ENCODE measurements at places on chromosomes 1 and 21.

DNA sequence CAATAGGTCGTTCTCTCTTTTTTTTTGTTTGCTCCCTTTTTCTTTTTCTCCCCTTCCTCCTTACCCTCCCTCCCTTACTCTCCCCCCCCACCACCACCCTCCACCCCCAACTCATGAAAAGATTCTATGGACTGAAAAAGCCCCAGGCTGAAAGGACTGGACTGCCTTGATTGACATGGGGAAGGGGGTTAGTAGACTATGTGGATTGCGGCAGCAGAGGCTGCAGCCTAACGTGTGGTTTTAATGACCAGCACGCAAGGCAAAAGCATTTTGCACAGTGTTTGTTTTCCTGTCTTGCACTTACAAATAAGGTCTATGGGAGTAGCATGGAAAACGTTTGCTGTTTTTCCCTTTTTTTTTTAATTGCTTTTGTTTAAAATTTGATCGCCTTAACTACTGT is 5.5 kb downstream of the ZBTB18 start:
- DNase-seq: no peak

DNA sequence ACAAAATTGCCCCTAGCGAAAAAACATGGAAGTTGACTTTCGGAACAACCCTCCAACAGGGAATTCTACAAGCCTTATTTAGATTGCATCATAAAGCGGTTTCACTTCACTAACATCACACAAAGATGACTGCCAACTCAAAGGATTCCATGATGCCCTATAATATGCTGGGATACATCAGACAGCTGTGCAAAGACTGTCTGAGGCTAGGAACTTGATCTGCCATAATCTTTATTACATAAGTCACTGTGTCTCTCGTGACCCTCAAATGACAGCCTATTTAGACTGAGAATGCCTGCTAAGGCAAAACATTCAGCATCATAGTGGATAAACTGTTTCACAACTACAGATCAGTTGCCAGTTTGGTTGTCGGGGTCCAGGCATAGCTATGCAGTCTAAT is 23.8 kb downstream of the FH start:
- DNase-seq: no peak

- DNase-seq: no peak
Observed at GRCh38 chr1:30446095-30446494, 277.3 kb downstream of the MATN1 start.

DNA sequence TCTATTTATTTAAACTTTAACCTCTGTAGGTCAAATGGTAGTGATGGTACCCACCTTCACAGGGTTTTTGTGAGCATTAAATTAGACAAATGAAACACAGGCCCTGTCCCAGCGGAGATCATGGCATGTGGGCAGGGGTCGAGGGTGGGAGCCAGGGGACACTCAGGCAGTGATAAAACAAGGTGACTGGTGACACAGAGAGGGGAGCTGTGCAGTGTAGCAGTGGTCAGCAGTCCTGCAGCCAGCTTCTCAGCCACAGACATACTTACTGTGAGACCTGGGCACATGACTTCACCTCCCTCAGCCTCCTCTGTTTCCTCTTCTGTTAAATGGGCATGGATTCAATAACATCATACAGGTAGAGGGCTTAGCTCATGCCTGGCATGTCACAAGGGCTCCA is 44.9 kb downstream of the SRRM1 start:
- no peak for DNase-seq

DNA sequence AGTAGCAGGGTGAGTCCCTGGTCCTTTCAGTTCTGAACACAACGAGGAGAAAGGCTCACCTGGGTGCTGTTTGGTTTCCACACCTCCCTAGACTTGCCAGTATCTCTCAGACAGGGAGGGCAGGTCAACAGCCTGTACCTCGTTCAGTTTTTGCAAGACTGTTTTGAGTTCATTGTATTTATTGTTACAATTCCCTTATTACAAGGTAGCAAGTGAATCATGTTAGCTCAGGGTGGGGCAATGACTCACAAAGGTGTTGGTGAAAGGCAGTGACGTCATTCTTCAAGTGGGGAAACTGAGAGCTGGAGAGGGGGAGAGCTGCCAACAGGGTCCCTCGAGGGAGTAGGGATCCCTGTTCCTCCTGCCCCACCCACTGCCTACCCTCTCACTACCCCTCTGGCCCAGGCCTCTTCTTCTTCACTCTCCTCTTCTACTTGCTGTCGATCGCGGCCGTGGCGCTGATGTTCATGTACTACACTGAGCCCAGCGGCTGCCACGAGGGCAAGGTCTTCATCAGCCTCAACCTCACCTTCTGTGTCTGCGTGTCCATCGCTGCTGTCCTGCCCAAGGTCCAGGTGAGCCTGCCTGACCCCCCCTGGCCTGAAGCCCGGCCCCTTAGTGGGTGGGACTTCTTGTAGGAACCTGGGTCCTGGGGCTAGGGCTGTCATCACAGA is 13.4 kb downstream of the SERINC2 start:
- no peak for DNase-seq

GRCh38 chr1:88058205-88058604 is 625.9 kb upstream of the PKN2 start:
- no peak for DNase-seq

- DNase-seq: no peak
Observed at GRCh38 chr1:5770981-5771765, 221.1 kb downstream of the NPHP4 start.

DNA sequence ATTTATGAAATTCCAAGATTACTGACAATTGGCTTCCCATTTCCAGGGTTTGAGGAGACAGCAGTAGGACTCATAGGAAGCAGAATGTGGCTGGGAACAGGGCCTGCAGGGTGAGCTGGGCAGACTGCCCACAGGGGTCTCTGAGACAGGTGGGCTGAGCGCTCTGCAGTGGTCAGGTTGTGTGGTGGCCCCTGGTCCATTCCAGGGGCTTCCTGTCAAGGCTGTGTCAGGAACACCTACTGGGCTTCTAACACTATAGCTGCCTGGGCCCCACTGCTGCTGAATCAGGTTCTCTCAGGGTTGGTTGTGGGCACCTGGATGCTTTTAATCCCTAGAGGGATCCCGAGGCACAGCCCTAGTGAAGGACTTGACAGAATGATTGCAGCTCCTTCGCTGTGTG is 72.1 kb downstream of the BACE2 start:
- DNase-seq: no peak

- DNase-seq: peak; percentile 54
Observed at GRCh38 chr1:212070720-212071302, 35.3 kb downstream of the DTL start.

- no peak for DNase-seq
Observed at GRCh38 chr1:235073968-235074522, 54.6 kb downstream of the TOMM20 start.

GRCh38 chr1:1959840-1960479 is 40.9 kb upstream of the TMEM52 start:
- peak; percentile 23 for DNase-seq

- no peak for DNase-seq
Observed at GRCh38 chr1:77671836-77672235, 10.6 kb downstream of the ZZZ3 start.

GRCh38 chr1:55987491-55988249 is 591.7 kb downstream of the PLPP3 start:
- no peak for DNase-seq

- DNase-seq: no peak
Observed at GRCh38 chr1:71324671-71325267, 243.9 kb upstream of the ZRANB2 start.

DNA sequence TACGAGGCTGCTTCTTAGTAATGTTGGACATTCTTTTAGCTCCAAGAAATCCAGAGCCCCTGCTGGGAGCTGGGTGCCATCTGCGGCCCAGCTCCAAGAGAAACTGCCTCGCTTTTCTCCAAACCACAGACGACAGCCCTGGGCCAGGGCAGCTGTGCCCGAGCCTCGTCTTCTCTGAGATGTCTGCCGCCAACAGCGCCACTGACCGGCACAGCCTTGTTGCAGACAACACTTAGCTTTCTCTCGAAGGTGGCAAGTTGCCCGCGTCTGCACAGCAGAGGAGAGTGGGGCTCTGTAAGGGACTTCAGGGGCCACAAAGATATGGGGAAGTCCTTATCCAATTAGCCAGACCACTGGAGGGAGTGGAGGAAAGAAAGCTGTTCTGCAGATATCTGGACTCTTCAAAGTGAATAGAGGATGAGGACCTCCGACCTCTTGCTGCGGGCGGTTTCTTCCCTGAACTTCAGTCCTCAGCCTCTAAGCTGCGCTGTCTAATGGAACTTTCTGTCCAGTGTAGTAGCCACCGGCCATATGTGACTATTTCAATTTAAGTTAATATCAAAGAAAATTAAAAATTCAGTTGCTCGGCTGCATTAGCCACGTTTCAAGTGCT is 63.9 kb upstream of the DISP3 start:
- DNase-seq: no peak

DNA sequence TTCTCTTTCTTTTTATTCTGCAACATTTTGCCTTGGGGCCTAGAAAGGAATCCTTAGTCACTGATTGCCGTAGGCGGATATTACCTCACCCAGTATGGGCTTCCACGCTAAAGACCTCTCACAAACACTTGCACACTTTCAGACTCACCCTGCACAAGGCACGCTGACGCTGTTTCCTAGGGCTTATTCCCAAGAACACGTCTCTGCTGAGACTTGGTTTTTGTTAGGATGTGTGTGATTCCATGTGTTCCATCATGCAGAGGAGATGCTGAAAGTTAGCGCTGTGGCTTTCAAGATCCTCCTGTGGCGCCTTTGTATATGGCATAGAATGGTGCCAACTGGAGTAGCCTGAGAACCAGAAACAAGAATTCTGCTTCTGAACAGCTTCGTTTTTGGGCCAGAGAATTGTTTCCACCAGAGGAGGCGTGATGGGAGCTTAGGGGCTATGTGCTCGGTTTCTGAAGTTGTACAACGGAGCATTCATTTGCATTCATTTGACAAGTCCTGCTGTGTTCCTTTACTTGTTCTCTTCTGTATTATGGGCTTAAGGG is 297.0 kb downstream of the DISC1 start:
- peak; percentile 12 for DNase-seq

DNA sequence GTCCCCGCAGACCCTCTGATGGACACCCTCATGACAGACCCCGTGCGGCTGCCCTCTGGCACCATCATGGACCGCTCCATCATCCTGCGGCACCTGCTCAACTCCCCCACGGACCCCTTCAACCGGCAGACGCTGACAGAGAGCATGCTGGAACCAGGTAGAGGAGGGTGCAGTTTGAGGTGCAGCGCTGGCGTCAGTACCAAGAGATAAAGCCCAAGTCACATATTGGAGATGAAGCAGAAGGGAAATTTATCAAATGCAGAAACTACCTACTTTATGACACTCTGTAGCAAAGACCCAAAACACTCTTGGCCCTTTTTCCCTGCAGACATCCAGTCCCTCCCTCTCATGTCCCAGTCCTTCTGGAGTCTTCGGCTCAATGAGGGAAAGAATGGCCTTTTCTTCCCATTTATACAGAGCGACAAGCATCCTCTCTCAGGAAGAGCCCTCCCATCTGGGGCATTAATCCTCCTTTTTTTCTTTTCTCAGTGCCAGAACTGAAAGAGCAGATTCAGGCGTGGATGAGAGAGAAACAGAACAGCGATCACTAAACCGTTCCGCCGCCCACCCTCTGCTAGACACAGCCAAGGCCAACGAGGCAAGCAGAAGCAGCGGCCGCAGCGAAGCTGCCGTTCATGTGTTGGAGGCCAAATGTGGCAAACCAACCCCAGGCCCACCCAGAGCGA is 30.8 kb upstream of the KIF1B start:
- DNase-seq: no peak
